ENCODE measurements at places on chromosomes 1 and 21. TPM values are rescaled to one million over a fixed set of nuclear protein-coding genes. Genes with fewer than 3 reads are reported as not detected.

DNA sequence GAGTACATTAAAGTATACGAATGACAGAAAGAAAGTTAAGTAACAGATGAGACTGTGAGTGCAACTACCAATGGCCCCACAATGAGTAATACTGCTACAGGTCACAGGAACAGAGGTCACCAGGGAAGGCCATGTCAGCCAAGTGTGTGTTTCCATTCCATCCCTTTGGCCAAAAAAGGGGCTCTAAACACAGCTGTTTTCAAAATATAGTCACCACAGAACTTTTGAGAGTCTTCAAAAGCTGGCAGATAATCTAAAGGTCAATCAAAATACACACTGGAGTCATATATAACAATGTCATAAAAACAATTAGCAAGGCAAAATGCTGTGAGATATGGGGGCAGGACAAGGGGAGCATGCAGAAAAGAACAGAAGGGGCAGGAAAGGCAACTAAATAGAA lies 10.2 kb downstream of the USP24 start:
- no peak for DNase-seq

- no peak for DNase-seq
Observed at GRCh38 chr21:33937931-33938339, 22.3 kb upstream of the ATP5PO start.

GRCh38 chr1:182388392-182389134 lies 3.0 kb downstream of the GLUL start:
- DNase-seq, result no peak

GRCh38 chr1:197787056-197787455 lies 11.8 kb upstream of the DENND1B start:
- DNase-seq, result no peak

DNA sequence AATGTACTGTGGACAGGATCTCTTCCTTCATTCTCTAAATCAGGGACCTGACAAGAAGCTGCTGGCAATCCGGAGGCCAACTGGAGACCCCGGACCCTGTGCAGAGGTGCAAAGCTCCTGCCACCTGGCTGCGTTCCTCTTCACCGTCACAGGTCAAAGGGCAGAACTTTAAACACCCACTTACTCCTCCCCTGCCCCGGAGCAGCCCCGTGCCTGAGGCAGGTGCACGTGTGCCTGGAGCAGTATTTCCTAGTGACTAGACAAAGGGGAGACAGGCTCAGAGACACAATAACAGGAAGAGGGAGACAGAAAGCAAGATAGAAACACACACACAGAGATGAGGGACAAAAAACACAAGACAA lies 6.6 kb upstream of the PIGC start:
- DNase-seq, result no peak

DNA sequence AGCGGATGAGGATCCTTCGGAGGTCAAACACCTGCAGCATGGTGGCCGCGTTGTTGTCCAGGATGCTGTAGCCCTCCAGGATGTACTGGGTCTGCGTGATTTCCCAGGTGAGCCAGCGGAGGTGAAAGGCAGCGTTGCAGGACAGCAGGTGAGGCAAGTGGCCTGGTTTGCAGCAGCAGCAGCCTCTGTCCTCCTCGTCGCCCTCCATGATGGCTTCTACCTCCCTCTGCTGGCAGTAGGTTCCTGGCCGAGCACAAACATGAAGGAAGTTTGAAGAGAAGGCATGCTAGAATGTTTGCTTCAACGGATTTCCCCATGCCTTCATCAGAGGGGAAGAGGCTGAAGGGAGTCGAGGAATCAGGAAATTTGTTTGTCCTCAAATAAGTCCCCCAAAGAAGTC lies 74.7 kb downstream of the NTPCR start:
- DNase-seq, result peak; percentile 92

GRCh38 chr1:53379662-53380002 lies 51.8 kb upstream of the LRP8 start:
- DNase-seq, result peak; percentile 41

The S100A9 gene
- not detected for total RNA-seq

The APP gene
- total RNA-seq, result 470 TPM

The SPRR2B gene
- total RNA-seq, result not detected

The CYYR1 gene
- 11.3 TPM for total RNA-seq

The EFNA3 gene
- 110 TPM for total RNA-seq
